NCI-H69 (cell line): ENCODE measurements at places on chromosomes 12 and 14.

- DNase-seq: no peak
These were observed 455.6 kb downstream of the ZFP36L1 start for GRCh38 chr14:68337279-68337678.

DNA sequence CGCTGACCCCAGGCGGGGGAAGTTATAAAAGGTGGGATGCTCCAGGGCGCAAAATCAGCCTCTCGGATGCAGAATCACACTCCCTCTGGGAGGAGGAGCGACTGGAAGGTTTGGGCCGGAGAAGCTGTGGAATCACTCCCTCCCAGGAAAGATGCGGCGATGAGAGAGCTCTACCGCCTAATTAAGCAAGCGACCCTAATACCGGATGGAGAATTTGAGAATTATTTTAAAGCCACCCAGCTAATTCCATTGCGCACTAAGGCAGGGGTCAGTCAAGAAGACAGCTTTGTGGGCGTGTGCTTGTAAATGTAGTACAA is 1.9 kb downstream of the COL2A1 start:
- DNase-seq: no peak

DNA sequence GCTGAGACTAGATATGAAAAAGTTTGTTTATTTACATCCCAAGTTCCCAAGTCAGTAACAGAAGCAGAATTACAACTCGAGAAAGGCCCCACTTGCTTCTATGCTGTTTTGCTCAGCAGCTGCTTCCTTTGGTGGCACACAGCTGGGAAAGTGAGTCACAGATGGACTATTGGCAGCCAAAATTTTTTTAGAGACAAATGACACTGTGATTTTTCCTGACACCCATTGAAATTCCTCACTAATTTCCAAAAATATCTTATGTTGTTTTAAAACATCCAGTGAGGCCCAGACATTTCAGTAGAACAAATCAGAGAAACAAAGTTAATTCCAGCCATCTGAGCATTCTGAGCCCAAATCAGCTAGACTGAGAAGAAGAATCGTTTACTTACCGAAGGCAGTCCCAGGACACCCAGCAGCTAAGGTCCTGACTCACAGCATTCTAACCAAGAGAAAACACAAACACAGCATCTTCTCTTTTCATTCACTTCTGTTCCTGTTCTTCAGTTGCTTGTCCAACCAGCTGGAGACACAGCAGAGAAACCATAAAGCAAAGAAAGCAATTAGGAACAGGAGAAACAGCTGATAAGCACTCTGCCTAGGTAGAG is 188.3 kb downstream of the DAD1 start:
- DNase-seq: no peak

DNA sequence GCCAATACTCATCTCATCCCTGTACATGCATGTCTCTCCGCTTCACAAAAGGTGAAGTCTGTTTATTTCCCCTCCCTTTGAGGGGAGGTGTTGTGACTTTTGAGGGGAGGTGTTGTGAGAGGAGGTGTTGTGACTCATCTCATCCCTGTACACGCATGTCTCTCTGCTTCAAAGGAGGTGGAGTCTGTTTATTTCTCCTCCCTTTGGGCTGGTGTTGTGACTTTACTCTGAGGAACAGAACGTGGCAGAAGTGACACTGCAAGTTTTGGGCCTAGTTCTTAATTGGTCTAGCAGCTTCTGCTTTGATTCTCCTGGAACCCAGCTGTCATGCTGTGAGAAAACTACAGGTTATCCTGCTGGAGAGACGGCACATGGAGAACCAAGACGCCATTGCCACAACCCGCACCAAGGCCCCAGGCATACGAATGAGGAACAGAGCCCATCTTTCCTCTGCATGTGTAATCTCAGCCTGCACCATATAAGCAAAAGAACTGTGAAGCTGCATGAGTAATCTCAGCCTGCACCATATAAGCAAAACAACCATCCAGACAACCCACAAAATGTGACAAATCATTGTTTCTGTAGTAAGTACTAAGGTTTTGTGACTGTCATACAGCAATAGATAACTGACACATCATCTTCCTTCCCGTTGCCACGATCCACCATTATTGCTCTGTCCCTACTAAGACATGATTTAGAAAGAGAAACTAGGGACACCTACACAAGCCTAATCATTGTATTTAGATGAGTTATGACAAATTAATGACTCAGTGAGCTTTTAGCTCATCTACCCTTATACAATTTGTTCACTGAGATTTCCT is 30.0 kb downstream of the GALNT4 start:
- no peak for DNase-seq

GRCh38 chr12:113861708-113862312 is 104.3 kb downstream of the RBM19 start:
- DNase-seq: no peak

GRCh38 chr14:57352396-57353170 is 37.8 kb upstream of the NAA30 start:
- DNase-seq: peak; percentile 74

DNA sequence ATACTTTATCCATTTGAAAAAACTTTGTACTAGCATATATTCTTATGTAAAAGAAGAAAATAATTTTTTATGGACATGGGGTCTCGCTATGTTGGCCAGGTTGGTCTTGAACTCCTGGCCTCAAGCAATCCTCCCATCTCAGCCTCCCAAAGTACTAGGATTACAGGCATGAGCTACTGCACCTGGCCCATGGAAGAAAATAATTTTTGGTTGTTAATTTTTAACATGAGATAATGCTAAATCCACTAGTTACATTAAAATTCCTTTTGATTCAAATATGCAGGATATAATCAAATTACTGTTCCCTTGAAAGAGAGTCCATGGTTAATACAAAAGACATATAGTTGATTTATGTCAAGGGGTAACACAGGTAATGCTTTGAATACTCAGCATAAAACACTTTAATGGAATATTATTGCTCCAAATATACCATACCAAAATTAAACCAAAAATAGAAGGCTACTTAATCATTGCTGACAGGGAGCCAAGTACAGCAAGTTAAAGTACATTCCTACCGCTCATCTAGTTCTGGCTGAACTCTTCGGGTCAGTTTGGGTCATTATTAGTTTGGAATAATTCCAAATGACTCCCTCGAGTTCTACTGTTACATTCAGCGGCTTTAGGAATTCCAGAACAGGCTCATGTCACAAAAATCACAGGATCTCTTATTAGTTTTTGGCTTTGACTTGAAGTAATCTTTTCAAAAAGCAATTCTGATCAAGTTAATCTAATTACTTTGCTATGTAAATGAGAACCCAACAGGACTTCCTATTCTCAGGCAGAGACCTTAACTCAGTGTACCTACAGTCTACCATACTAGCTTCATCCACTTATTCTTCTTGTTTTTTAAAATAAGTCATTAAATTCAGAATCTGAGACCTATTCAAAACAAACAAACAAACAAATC is 6.1 kb downstream of the SOS2 start:
- DNase-seq: peak; percentile 39

GRCh38 chr14:77006132-77006531 is 22.4 kb downstream of the IRF2BPL start:
- no peak for DNase-seq

DNA sequence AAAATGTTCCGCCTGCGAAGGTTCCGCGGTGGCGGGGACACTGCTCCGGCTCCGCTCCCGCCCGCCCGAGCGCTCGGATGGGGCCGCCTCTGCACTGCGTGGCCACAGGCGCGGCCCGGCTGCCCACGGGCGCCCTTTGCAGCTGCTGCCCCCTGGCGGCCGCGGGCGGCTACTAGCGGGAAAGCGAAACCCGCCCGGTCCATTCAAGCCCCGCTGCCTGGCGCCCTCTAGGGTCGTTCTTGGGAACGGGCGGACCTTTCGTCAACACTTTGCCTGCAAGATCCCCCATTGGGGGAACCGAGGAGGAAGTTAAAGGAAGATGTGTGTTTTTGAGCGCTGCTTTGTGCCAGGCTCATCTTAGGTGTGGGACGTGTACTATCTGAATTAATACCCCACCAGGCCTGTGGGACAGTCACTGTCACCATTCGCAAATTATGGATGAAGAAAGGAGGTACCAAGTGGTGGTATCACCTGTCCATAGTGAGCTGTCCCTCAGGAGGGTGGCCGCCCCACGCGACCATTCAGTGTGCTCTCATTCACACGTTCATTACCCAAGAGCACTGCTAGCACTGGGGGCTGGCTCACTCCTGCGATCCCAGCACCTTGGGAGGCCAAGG is 19.4 kb downstream of the GPR132 start:
- DNase-seq: peak; percentile 92

DNA sequence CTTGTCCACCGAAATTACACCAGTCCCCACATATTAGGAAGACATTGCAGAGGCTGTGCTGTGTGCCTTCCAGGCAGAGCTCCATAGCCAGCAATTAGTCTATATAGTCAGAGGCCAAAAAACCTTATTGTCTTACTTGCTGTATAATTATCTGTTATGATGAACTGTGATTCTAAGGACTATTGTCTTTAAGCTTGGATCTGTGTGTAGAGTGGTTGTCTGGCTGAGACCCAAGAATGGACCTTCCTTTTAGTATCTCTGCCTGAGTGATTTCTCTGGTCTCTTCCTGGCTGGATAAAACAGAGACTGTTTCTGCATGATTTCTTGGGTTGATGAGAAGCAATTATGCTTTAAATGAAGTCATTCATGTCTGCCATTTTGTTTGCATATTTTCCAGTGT is 465.3 kb downstream of the PRKD1 start:
- DNase-seq: peak; percentile 100

DNA sequence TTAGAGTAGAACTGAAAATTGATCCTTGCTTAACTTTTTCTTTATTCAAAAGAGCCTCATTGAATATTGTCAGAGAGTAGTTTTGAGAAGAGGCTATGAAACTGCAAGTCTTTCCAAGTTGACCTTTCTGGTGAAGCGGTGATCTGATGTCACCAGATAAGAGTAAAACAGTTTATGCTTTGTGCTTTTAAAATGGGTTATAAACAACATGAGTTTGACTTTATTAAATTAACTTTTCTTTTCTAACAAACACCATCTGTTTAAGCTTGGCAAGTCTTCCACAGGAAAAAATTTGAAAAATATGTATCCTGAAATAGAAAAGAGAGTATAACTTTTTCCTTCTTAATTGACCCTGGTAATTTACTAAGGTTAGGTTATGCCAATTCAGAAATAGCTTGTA is 408.7 kb upstream of the NOVA1 start:
- no peak for DNase-seq

- DNase-seq: no peak
These were observed 499 bp upstream of the PRKAG1 start for GRCh38 chr12:49019120-49019430.

- DNase-seq: peak; percentile 52
These were observed 1954.6 kb upstream of the FLRT2 start for GRCh38 chr14:83575301-83575700.

DNA sequence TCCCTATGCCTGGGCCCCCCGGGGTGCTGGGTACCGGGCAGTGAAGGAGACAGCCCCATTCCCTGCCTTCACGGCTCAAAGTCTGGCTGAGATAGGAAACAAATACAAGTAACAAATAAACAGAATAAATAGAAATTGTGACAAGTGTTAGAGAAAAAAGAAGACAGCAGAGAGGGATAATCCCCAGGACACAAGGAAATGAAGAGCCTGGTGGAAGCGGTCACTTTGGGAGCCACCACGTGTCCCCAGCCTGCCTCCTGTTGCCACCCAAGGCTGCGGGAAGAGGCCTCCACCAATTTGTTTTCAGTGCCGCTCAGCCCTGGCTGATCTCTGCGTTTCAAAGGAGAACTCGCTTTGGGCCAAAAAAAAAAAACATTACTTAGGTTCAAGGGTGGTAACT is 31.2 kb downstream of the RBM19 start:
- no peak for DNase-seq

DNA sequence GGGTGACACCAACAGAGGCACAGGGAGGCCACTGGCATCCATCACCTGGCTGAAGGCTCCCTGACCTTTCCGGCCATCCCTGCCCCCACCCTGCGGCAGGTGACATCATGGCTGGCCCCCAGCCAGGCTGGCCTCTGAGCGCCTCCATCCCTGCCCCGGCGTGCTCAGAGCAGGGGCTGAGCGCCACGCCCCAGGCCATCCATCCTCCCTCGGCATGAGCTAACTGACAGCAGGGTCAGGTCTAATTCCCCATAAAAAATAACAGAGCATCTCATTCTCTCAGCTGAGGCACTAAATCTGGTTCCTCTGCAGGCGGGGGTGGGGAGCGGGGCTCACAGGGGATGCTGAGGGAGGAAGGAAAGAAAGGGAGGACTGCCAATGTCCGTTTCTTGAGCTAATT is 50.7 kb downstream of the PRIMA1 start:
- DNase-seq: no peak

DNA sequence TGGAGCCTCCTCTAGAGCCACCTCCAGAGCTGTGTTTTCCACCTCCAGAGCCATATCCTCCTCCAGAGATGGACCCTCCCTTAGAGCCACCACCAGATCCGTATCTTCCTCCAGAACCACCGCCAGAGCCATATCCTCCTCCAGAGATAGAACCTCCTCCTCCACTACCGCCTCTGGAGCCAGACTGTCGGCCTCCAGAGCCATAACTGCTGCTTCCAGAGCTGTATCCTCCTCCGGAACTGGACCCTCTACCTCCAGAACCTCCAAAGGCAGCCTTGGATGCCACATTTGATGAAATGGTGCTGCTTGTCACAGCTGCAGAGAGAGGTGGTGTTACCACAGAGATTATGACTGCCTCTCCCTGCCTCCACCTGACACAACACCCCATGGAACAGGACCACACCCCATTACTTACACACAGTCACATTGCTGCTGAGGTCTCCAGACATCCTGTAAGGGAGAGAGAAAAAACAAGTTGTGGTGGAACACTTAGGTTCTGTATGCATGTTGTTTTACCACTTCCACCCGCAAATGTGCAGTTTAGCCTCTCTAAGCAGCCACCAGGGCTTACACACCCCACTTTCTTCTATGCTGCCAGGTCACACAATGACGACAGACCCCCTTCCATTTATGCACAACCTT is 6.8 kb downstream of the KRT2 start:
- DNase-seq: no peak

GRCh38 chr12:16384732-16385131 is 37.3 kb downstream of the MGST1 start:
- peak; percentile 11 for DNase-seq

GRCh38 chr14:69873877-69874780 is 5.1 kb upstream of the SMOC1 start:
- DNase-seq: no peak

- DNase-seq: peak; percentile 92
These were observed 40.5 kb upstream of the KCNA5 start for GRCh38 chr12:5003025-5003666.

- no peak for DNase-seq
These were observed 22.9 kb upstream of the CTDSP2 start for GRCh38 chr12:57869298-57869926.

GRCh38 chr12:685388-685787 is 22.1 kb upstream of the NINJ2 start:
- DNase-seq: peak; percentile 46
